ENCODE measurements at places on chromosomes 6 and 20.

DNA sequence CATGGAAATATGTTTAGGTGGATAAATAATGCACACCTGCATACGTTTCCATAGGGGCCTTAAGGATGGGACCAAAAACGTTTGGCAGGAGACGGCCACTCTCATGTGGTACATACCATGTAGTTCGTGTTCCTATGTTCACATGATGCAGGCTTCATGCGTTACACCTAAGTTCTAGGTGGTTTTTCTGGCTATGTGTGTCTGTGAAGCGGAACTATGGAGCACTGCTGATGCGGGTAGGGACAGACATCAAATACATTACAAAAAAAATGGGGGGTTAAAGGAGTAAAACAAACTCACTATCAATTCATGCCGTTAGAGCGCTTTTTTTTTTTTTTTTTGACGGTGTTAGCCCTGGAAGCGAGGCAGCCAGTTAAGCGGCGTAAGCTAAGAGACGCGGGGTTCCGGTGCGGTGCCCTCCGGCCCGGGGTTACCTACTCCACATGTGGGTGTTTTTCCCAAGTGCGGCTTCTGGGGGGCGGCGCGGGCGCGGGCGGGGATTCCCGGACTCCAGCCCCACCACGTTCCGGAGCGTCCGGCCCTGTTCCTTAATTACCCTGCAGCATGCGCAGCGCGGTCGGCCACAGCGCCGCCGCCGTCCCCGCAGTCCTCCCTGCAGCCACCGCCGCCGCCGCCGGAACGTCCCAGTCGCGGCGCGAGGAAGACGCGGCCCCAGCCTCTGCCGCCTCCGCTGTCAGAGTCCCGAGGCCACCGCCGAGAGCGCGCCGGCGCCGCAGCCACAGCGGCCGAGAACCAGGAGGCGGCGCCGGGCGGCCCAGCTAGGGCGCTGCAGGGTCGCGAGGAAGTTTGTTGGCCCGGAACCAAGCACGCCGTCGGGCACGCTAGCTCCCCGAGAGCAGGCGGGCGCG is 648 bp downstream of the COL19A1 start:
- peak; percentile 83 for DNase-seq

DNA sequence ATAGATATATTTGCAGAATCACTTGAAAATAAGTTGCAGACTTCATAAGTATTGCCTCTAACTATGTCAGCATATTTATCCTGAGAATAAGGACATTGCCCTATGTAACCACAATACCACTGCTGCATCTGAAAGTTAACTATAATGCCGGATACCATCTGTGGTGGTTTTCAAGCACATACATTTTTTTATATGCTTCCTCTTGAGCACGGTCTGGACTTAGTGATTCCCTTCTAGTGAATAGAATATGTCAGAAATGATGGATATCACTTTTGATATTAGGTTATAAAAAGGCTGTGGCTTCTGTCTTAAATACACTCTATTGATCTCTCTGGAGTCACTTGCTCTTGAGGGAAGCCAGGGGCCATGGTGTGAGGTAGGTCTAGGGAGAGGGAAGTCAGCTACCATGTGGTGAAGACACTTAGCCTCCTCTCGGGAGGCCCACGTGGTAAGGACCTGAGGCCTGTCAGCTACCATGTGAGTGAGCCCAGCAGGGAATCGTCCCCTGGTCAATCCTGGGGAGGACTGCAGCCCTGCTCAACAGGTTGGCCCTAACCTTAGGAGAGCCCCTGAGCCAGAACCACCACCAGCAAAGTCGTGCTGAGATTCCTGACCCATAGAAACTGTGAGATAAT is 57.5 kb downstream of the CCDC170 start:
- DNase-seq, result no peak

DNA sequence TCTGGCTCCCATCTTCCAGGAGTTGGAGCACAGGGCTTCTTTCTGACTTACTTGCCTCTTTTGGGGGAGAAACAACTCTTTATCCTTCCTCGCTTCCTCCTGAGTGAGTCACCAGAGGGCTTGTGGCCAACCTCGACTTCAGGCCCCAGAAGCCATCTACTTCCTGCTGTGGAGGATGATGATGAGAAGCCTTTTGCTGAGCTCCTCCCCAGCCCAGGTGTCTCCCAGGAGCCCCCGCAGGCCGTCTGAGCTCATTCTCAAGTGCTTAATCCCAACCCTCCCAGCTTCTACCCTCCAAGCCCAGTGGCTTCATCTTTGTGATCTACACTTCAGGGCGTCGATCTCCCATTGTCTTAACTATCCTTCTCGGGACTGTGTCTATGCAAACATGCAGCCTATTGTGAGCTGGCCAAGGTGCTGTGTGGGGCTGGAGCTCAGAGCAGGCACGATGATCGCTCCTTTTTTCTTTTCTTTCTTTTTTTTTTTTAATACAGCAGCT is 27.9 kb downstream of the SDCBP2 start:
- DNase-seq, result peak; percentile 72

DNA sequence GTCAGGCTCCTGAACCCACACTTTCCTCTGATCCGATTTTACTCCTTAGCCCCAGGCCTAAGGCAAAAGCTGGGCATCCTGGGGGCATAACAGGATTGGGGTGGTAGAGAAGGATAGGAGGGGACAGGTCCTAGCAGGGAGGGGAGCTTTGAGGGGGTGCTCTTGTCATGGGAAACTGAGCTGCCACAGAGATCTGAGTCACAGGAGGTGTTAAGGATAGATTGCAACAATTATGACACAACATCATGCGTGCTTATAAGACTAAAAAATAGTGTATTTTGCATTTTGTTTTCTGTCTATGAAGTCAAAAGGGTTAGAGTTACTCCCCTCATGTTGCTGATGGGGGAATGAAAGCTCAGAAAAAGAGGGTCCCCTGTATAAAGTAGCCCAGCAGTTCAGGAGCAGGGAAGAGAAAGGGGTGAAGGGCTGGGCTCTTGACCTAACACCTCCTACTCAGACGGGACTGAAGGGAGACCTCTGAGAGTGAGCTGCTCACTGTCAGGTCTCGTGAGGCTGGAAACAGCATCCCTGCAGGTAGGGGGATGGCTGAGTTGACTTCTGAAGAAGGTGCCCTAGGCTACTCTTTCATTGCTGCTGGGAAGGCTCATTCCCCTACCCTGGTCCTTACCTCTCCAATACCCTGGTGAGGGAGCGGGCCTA is 2.0 kb downstream of the GLP1R start:
- DNase-seq, result no peak

DNA sequence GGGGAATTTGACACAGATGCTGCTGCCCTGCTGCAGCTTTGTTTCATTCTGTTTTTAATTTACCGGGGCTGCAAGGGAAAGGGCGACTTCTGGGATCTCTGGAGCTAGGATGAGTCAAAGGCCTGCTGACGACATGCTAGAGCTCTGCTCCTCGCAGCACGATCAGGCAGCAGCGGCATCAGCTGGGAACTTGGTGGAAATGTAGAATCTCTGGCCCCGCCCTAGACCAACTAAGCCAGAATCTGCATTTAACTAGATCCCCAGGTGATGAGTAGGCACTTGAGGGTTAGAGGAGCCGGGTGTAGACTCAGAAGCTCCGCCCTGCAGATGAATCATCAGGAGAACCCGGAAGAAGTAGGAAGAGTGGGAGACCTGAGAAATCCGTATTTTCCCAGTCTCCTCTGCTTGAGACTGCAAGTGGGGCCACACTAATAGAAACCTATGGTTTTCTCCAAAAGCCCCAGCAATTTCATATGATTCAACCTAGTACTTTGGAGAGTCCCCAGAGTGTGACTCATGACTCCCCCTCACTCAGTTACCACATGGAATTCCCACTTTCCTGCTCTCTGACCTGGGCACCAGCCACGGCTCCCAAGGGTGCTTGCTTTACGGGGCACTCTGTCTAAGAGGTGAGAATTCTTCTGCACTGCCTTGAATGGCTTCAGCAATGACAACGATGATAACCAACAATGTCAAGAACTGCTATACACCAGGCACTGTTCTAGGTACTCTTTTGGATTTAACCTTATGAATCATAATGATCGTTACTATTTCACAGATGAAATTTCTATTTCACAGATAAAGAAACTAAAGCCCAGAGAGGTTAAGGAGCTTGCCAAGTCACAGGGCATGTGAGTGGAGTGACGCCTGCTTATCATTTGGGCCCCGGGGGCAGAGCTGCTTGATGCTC is 18.1 kb downstream of the TUBB2B start:
- DNase-seq, result peak; percentile 73

DNA sequence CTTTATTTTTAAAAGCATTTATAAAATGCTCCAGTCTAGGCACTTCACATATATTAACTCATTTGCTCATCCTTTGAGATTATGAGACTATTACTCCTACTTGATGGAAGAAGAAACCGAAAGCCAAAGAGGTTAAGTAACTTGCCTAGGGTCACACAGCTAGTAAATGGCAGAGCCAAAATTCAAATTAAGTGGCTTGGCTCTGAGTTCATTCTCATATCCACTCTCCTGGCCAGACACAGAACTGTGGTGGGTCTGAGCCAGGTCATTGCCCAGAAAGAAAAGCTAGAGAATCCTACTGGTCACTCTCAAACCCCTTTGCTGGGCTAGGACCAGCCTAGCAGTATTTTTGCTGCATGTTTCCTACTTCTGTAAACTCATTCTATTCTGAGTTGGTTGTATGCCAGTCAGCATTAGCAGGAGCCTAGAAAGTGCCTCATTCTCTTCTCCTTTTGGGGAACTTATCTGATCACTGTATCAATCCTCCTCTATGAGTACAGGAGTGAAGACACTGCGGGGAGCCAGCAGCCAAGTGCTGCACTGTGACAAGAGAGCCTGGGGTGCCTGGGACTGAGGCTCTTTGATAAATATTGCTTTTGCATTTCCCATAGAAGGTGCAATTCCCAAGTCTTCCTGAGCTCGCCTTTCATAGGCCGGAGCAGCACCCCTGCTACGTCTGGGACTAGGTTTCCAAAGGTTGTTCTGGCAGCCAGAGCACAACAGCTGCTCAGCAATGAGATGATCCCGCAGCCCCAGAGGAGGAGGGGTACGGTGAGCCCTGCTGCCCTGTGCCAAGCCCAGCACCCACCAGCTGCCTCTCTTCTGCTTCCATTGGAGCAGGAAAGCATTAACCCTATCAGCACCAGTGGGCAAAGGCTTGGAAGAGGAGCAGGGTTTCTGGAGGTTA is 728.3 kb downstream of the MAFB start:
- DNase-seq, result no peak

- DNase-seq, result no peak
Measured at GRCh38 chr6:63817492-63818050, 182.0 kb downstream of the PHF3 start.

GRCh38 chr20:59042151-59042795 is at the start of gene PRELID3B:
Gene PRELID3B, minus strand, starts transcription at chr20:59042786. Its CDS starts 56 bp downstream, at chr20:59042730.
- DNase-seq, result no peak

DNA sequence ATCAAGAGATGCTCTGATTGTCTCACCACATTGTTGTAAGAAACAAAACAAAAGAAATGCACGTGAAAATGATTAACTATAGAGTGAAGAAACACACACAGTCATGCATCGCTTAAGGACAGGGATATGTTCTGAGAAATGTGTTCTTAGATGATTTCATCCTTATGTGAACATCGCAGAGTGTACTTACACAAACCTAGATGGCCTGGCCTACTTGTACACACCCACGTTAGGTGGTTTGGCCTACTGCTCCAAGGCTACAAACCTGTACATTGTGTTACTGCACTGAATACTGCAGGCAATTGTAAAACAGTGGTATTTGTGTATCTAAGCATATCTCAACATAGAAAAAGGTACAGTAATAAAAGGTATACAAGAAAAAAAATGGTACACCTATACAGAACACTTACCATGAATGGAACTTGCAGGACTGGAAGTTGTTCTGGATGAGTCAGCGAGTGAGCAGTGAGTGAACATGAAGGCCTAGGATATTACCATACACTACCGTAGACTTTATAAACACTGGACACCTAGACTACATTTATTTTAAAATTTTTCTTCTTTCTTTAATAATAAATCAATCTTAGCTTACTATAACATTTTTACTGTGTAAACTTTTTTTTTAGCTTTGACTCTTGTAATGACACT is 48.6 kb downstream of the FKBP5 start:
- DNase-seq, result no peak

DNA sequence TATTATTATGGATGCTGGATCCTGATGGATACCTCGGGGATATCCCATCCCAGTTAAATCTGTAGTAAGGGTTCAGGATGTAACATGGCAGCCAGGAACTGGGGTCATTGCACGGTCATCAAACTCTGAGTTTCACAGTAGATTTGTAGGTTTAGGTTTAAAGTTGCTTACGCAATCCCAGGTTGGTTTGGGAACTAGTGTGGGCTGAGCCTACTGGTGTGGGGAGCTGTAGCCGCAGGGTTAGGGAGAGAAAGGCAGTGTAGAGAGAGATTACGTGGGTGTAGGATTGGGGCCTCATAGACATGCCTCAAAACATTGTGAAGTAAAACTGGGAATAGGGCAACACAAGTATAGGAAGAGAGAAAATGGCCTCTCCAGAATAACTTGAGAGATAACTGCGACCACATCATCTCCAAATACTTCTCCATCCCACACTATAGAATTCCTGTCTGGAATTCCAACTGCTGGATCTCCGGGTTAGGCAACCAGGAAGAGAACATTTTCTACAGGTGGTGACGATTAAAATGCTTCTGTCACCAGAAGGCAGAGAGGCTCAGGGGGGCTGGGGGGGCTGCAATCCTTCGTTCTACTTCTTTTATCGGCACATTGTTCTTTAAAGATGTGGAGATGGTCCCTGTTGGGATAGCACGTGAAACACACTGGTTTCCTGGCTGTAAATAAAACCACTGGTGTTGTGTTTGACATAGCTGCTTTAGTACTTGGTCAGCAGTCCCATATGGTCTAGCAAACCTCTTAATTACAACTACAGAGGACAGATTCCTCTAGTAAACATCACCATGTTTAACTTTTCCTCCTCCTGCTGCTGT is 44.9 kb upstream of the TMEM170B start:
- DNase-seq, result no peak

DNA sequence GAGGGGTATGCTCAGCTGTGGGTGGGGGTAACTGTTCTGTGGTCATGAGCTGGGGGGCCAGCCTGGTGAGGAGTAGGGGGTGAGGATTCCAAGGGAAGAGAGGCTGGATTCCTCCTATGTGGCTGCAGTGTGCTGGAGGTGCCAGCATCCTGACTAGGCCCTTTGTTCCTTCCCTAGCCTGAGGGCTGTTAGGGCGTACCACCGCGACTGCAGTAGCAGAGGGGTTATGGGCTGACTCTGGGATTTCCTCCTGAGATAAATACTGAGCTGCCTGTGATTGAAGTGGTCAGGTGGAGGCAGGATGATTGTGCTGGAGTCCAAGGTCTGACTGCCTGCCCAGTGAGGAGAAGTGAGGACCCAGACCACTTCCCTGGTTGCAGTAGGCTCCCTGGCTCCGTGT is 205.3 kb downstream of the ADGRG6 start:
- no peak for DNase-seq
